Hematopoietic multipotent progenitor cell treated with erythropoietin and hydrocortisone succinate and interleukin-3 and kit ligand, for 4 days (in vitro differentiated cells): ENCODE measurements at places on chromosomes 1 and 21.

DNA sequence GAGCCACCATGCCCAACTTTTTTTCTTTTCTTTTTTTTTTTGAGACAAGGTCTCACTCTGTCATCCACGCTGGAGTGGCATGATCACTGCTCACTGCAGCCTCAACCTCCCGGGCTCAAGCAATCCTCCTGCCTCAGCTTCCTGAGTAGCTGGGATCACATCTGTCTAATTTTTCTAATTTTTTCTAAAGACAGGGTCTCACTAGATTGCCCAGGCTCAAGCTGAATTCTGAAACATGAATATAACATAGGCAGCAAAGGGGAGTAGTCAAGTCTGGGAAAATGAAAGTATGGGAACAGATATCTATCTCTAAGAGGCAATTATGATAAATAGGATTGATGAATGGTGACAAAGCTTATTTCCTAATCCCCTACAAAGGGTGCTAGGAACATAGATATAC lies 7.3 kb upstream of the CMPK1 start:
- no peak for DNase-seq

DNA sequence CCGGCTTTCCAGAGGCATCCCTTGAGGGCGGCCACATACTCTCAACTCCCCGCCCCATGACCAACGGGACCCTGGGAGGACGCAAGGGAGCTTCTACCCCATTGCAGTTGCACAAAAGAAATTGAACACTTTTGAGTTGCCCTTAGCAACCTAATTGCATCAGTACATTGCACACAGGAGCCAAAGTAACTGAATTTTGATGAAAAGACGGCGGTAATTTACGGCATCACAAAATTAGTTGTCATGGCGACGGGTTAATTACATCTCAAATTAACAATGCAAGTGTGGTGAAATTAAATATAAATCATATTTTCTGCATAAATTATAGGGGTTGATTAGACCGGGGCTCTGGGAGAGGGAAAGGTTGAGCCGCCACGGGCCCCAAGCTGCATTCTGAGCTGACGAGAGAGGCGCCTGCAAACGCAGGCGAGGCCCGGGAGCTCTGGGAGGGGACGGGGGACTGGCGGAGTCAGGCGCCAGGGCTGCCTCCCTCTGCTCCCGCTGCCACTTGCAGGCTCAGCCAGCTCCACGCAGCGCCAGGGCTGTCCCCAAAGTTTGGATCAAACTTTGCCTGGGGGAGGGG lies 61.4 kb downstream of the CASZ1 start:
- DNase-seq, result no peak

GRCh38 chr1:116129537-116129936 lies 18.3 kb downstream of the MAB21L3 start:
- no peak for DNase-seq

- DNase-seq, result no peak
These were observed 158.1 kb downstream of the VAV3 start for GRCh38 chr1:107806902-107807301.
